ENCODE measurements at places on chromosomes 4 and X. TPM values are rescaled to one million over a fixed set of nuclear protein-coding genes. Genes with fewer than 3 reads are reported as not detected.

ABCE1 gene
- total RNA-seq, result 128 TPM

CSN1S1 gene
- total RNA-seq, result not detected

POU3F4 gene
- not detected for total RNA-seq

PTPN13 gene
- 25.1 TPM for total RNA-seq

SPP1 gene
- total RNA-seq, result 1.8 TPM

EPGN gene
- not detected for total RNA-seq

HSFX4 gene
- not detected for total RNA-seq

L1CAM gene
- total RNA-seq, result 19.0 TPM

UNC5C gene
- total RNA-seq, result 0.58 TPM

IL21 gene
- total RNA-seq, result not detected

PRDM5 gene
- total RNA-seq, result 6.3 TPM

MSMO1 gene
- total RNA-seq, result 585 TPM

GRK4 gene
- 1.7 TPM for total RNA-seq

SLC6A14 gene
- not detected for total RNA-seq

MAGEB1 gene
- total RNA-seq, result not detected

AMER1 gene
- total RNA-seq, result 0.89 TPM

GYPE gene
- total RNA-seq, result 0.53 TPM

C4orf36 gene
- 0.18 TPM for total RNA-seq

EDA2R gene
- 16.1 TPM for total RNA-seq

FATE1 gene
- total RNA-seq, result not detected

ENPEP gene
- 2.3 TPM for total RNA-seq

FREM3 gene
- not detected for total RNA-seq

FGD1 gene
- total RNA-seq, result 12.9 TPM

DDX53 gene
- not detected for total RNA-seq

MAGT1 gene
- 53.9 TPM for total RNA-seq

ZDHHC15 gene
- not detected for total RNA-seq

LANCL3 gene
- not detected for total RNA-seq

TMA16 gene
- 46.1 TPM for total RNA-seq

Measured in myometrial cell (primary cell).